Cortex of kidney (tissue), 1 donor: ENCODE measurements at places on chromosomes 3 and 15.

GRCh38 chr3:111915905-111916304, 56.8 kb downstream of the PHLDB2 start:
- no peak for DNase-seq

- DNase-seq, result no peak
Measured at GRCh38 chr3:82038556-82038955, 277.1 kb upstream of the GBE1 start.

GRCh38 chr3:44301746-44302145, 36.8 kb upstream of the TCAIM start:
- no peak for DNase-seq

DNA sequence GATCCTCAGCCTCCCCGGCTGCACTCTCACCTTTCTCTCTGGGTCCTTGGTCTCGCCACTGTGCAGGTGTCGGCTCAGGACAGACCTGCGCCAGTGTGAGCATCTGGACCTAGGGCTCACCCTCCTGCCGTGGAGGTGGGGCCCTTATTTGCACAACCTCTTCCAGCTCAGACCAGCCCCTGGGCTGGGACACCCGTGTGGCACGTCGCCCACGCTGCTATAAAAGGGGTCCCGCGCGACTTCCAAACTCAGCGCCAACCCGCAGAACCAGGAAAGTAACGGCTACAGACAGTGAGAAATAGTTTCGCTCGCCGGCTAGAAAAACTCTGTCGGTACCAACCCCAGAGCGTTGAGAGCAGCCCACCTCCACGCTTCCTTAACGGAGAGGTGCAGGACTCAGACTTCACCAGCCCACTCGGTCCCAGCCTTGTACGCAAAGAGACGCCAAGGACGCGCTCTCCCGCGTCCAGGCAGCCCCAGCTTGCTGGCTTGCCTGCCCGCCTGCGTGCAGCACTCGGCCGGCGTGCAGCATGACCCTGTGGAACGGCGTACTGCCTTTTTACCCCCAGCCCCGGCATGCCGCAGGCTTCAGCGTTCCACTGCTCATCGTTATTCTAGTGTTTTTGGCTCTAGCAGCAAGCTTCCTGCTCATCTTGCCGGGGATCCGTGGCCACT, at the start of the genes DUOX2 and DUOXA2:
DUOX2 (minus strand) TSS at position 97 of the 675 bp plus-strand sequence. CDS start 761 bp downstream, outside the sequence.
DUOXA2 (plus strand) TSS at position 251 of the 675 bp plus-strand sequence; CDS start at position 531, 280 bp downstream.
- DNase-seq, result no peak

DNA sequence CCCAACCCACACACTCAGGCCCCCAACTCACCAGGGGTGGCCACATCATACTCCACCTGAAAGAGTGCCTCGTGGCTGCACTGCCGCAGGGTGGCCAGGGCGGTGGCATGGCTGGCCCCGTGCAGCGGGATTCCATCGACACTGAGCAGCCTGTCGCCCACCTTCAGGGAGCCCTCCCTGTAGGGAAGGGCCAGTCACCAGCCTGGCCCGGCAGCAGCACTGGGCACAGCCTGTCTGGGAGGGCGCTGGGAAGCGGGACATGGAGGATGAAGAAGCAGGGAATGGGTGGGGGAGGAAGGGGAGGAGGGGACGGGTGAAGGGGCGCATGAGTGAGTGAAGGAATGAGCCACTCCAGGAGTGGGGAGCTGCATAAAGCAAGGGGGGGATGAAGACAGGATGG, 18.5 kb downstream of the GRIP2 start:
- no peak for DNase-seq

GRCh38 chr15:57082054-57082728, 163.7 kb downstream of the TCF12 start:
- DNase-seq, result no peak

- no peak for DNase-seq
Measured at GRCh38 chr15:70357453-70357852, 259.7 kb upstream of the TLE3 start.

DNA sequence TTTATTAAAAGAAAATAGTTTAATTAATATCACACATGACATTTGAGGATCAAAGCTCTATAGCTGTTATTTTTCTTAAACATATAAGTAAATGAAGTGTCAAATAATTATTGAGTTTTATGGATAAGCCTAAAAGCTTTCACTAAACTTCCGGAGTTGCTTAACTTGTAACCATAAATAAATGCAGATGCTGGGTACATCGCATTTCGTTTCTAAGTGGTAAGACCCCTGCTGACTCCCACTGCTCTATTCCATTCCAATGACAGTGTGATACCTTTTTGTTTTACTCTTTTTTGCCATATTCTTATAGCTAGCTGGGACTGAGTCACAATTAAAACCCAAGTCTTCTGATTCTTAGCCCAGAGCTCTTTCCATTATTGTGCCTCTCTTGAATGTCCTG, 411.1 kb downstream of the SOX2 start:
- no peak for DNase-seq

GRCh38 chr3:89699771-89700170, 592.4 kb downstream of the EPHA3 start:
- DNase-seq, result no peak

GRCh38 chr3:42752961-42753360, 20.1 kb downstream of the CCDC13 start:
- no peak for DNase-seq

DNA sequence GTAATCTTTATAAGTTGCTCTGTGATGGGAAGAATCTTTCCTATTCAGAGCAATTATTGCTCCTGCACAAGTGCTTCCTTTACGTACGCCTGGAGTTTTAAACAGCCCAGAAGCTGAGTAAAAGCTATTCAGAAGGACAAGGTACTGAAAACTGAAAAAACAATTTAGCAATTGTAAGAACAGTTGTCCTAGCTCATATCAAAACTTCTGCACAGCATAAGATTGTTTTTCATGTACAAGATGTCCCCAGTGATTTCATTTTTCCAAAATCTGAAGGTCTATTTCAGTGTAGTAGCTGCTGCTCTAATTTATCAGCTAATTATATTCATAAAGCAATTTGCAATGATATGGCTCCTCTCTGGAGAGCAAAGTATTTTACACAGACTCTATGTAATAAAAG, 23.7 kb downstream of the KCNAB1 start:
- no peak for DNase-seq

DNA sequence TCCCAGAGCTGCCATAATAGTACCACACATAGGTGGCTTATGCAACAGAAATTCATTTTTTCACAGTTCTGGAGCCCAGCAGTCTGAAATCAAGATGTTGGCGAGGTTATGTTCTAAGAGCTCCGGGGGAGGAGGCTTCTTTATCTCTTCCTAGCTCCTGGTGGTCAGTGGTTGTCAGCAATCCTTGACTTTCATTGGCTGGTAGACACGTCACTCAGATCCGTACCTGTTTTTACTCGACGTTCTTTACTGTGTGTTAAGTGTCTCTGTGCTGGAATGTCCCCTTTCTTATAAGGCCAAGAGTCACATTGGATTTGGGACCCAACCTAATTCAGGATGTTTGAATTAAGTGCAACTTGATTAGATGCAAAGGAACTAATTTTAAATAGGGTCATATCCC, 218.5 kb upstream of the CNTN3 start:
- DNase-seq, result no peak

DNA sequence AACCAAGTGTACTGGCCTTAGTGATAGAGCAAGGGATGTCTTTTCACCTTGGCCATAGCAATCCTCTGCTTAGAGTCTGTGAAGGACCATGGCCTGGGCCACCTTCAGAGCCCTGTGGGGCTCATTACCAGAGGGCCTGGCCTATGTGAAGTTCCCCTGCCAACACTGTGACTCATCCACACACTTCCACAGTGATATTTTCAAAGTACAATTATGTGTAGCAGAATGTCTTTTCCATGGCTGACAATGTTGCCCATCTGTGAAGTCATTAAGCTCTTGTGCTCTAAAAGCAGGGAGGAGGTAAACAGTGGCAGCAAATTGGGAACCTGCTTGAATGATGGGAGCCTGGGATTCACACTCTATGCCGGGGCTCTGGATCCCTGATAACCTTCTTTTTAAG, 12.2 kb upstream of the CACNA1D start:
- no peak for DNase-seq

- no peak for DNase-seq
Measured at GRCh38 chr3:62289922-62290321, 83.4 kb downstream of the FEZF2 start.

- no peak for DNase-seq
Measured at GRCh38 chr15:24772686-24773373, 97.3 kb downstream of the NPAP1 start.

GRCh38 chr3:102030661-102031060, 181.3 kb downstream of the NFKBIZ start:
- no peak for DNase-seq

GRCh38 chr15:62636823-62637573, 405.5 kb upstream of the TPM1 start:
- DNase-seq, result no peak

GRCh38 chr3:138600100-138600745, 6.2 kb upstream of the CEP70 start:
- DNase-seq, result no peak

DNA sequence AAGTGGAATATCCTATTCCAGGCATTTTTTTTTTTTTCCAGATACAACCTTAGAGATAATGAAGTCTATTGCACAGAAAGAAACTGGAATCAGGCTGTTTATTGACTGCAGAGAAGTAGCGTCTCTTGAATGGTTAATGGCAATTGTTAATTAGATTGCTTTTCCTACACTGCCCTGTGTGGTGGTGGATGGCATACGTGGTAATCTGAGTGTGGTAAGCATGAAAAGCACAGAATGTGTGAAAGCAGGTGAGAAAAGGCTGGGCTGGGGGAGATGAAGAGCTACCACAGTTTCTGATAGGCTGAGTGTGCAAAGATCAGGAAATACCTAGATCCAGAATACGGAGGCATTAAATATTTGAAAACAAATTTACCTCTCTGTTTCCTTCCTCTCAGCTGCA, 486.3 kb upstream of the TBL1XR1 start:
- no peak for DNase-seq

- DNase-seq, result no peak
Measured at GRCh38 chr3:126433496-126434263, 39.0 kb downstream of the CFAP100 start.

DNA sequence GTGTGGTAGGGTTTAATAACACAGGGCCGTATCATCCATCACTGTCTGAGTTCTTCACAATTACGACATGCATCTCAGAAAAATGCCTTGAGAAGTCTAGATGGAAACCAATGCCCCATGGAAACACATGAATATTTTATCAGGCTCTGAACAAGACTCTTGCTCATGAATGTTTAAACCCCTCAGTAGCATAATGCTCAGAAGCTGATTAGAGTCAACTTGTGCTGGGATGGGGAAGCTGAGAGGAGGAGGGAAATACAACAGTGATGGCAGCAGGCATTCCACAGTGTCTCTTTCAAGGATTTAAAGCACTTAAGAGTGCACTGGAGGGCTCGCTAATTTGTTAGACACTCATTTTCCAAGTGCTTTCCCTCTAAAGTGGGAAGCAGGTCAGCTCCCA, 3.8 kb downstream of the GPR156 start:
- no peak for DNase-seq

DNA sequence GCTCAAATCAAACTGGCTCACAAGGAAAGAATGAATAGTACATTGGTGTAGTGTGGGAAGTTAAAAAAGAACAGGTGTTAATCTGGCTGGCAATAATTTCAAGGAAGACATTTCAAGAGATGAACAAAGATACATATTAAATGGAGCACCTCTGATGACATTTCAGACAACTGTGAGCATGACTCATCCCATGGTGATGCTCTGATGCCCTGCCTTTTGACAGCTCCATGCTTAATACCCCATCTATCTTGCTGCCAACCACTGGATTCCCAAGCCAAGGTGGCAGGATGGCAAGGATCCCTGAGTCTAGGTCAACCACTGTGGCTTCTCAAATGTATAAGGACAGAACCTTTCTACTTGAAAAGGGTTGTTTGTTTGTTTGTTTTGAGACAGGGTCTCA, 29.3 kb downstream of the LRRC2 start:
- no peak for DNase-seq

GRCh38 chr3:146387566-146387965, 81.8 kb downstream of the PLSCR2 start:
- DNase-seq, result no peak

DNA sequence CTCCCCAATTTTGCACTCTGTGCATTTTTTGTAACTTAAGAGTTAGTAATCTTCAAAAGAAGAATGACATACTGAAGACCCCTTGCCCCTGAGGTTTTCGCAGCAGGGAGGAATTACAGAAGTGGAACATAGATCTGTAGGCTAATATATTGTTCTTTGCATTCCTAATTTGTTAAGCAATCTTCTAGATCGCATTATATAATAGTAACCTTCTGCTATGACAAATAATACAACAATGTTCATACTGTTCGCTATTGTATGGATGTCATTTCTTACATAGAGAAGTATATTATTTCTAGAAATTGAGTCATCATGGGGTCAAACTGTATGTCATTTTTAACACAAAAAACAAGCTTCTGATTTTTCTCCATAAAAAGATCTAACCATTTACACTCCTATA, 95.8 kb upstream of the TGFBR2 start:
- no peak for DNase-seq

DNA sequence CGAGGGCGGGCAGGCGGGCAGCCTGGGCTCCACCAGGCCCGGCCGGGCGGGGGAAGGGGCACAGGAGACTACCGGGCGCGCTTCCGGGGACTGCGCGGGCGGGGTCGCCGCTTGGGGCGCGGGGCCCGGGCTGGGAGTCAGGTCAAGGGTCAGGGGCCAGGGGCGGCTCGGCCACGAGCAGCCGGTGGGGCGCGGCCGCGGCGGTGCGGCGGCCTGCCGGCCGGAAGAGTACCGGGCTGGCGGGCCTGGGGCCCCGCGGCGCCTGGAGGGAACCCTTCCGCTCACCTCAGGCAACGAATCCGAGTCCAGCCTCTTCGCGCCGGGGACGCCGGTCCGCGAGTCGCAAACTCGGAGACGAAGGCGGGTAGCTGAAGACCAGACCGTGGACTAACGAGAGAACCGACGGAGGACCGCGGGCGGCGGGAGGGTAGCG, 225 bp downstream of the RHOA start:
- no peak for DNase-seq

- no peak for DNase-seq
Measured at GRCh38 chr15:70101459-70102113, 3.9 kb upstream of the TLE3 start.

GRCh38 chr3:23549148-23549910, 256.4 kb upstream of the UBE2E1 start:
- DNase-seq, result no peak

DNA sequence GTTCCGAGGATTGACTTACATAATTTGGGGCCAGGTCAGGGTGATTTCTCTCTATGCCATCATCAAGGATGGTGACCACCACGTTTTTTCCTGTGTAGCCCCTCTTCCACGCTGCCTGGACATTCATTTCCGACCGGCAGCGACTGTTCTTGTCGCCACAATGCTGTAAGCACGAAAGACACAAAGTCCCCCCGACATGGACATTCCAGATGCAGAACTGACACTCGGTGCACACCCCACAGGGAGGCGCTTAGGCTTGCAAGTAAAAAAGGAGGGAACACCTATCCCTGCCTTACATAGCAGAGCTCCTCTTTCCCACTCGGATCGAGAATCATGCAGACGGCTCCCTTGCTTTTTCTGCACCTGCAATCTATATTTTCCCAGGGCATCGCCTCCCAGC, 58.2 kb downstream of the PCSK6 start:
- no peak for DNase-seq

GRCh38 chr3:197951392-197951990, 1.5 kb downstream of the RPL35A start:
- DNase-seq, result no peak

- no peak for DNase-seq
Measured at GRCh38 chr3:190013943-190014924, 106.5 kb downstream of the P3H2 start.
